ENCODE measurements at places on chromosomes 1 and 21.

DNA sequence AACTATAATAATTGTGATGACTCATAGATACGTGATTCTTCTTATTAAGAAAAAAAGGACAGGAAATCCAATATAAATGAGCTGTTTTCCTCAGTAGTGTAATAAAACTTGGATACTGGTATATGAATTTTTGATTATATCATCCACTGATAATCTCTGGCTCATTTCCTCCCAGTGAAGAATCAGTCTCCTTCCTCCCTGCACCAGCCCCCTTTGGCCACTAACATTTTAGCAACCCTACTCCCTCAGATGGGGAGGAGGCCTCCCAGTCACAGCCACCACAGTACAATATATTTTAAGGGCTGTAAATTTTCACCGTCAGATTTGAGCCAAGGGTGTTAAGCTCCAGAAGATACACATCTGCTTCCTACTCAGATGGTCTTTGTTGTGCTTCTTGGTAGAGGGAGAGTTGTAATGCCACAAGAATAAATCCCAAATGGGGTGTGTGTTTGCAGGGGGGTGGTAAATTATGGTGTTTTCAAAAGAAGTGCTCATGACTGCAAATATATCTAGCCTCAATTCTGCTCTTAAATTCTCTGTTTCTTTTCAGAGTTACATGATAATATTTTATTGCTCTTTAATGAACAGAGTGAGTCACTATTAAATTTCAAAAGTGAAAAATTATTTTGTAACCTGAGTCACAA, 153.5 kb downstream of the HLX start:
- H3K36me3 ChIP-seq: no peaks in the 10 kb centered on the region
- peak overlapping the region; percentile 25 for H3K27ac ChIP-seq
- peak; percentile 37 for DNase-seq
- no peaks in the 10 kb centered on the region for H3K27me3 ChIP-seq
- H3K4me3 ChIP-seq: no peak overlapping the region

GRCh38 chr1:79161077-79161476, 154.5 kb upstream of the ADGRL4 start:
- H3K4me1 ChIP-seq: peaks cover 15% of the 10 kb centered on the region
- H3K36me3 ChIP-seq: no peaks in the 10 kb centered on the region
- no peak overlapping the region for H3K4me3 ChIP-seq
- DNase-seq: peak; percentile 56

GRCh38 chr1:178122283-178122682, 28.4 kb downstream of the RASAL2 start:
- H3K27ac ChIP-seq: peak overlapping the region; percentile 12
- H3K36me3 ChIP-seq: no peaks in the 10 kb centered on the region
- DNase-seq: peak; percentile 42
- peaks cover 48% of the 10 kb centered on the region for H3K4me1 ChIP-seq
- peak overlapping the region; percentile 9 for H3K4me3 ChIP-seq
- no peaks in the 10 kb centered on the region for H3K27me3 ChIP-seq

- no peaks in the 10 kb centered on the region for H3K36me3 ChIP-seq
- no peak overlapping the region for H3K27ac ChIP-seq
- H3K27me3 ChIP-seq: peaks cover 3% of the 10 kb centered on the region
- no peaks in the 10 kb centered on the region for H3K4me1 ChIP-seq
- no peak for DNase-seq
- no peak overlapping the region for H3K4me3 ChIP-seq
Measured at GRCh38 chr1:177133977-177134538, 30.5 kb downstream of the ASTN1 start.

DNA sequence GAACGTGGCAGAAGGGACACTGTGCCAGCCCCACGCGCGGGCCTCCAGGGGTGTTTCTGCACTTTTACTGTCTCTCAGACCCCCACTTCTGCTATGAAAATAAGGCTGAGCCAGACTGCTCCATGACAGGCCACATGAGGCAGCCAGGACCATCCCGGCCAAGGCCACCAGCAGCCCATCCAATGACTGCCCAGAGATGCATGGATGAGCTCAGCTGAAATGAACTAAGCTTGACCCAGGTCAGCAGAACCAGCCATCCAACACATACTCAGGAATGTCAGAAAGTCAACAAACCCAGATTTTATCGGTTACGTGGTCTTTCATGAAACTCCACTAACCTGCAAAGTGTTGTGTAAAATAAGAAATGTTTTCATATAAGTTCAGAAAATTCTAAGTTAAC, 51.2 kb downstream of the CCDC185 start:
- H3K27ac ChIP-seq: no peak overlapping the region
- H3K36me3 ChIP-seq: no peaks in the 10 kb centered on the region
- no peaks in the 10 kb centered on the region for H3K4me1 ChIP-seq
- DNase-seq: no peak
- H3K4me3 ChIP-seq: no peak overlapping the region

GRCh38 chr1:19274636-19275035, 13.9 kb downstream of the AKR7A3 start:
- no peaks in the 10 kb centered on the region for H3K27me3 ChIP-seq
- H3K4me3 ChIP-seq: no peak overlapping the region
- no peak for DNase-seq
- no peaks in the 10 kb centered on the region for H3K36me3 ChIP-seq
- no peak overlapping the region for H3K27ac ChIP-seq

DNA sequence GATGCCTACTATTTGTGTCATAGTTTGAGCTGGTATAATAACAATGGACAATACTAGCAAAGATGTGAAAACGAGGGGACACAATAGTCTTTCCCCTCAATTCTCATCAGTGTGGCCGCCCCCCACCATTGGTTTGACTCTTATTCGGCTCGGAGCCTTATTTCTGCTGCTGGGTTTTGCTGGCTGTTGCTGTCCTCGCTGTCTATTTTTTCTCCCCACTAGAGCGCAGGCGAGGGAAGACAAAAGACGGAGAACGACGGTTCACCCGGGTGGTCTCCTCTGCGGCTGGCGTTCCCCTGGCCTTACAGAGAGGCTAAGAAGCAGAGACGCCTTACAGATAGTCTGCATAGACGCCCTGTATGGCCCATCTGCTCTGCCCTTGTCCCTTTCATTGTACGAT, 19.4 kb downstream of the CLIC6 start:
- peak; percentile 54 for DNase-seq
- H3K36me3 ChIP-seq: no peaks in the 10 kb centered on the region
- no peak overlapping the region for H3K4me3 ChIP-seq
- no peaks in the 10 kb centered on the region for H3K4me1 ChIP-seq

DNA sequence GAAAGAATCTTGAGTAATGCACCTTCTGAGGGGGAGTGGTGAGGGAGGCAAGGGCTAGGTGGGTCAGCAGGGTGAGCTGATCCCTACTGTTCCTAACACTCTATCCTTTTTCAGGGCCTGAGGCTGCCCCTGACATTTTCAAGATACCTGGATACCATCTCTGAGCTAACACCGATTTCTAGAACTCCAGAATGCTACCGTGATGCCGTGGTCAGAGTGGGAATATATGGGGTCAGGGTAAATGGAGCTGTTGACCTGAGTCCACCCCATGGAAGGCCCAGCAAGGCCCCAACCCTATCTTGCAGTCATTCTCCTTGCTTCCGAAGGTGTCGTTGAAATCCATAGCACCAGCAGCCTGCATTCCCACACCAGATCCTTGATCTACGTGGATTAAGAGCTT, 18.0 kb upstream of the PTPRF start:
- no peaks in the 10 kb centered on the region for H3K4me1 ChIP-seq
- DNase-seq: no peak
- no peaks in the 10 kb centered on the region for H3K36me3 ChIP-seq

DNA sequence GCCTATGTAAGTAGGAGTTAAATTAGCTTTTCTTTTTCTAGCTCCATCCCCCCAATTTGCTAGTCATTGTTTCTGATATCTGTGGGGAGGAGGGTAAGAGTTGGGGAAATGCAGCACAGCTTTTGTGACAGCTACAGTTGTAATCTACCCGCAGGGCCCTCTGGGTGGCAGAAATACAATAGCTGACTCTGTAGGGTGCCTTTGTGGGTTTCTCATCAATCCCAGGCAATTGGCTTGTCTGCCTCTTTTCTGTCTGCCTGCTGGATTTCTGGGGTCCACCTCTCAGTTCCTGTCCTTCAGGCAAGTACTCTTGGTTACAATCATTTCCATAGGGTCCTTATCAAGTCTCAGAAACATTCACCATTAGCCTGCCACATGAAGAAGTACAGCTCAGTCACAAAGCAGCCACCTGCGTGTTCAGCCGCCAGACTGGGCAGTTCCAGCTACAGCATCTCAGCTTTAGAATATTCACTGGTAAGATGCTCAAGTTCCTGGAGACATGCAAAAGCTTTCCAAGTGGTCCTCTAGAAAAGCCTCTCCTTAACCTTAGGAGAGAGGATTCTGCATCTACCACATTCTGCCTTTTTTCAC, 19.2 kb upstream of the SLC44A5 start:
- no peak for DNase-seq
- H3K4me1 ChIP-seq: no peaks in the 10 kb centered on the region
- H3K27me3 ChIP-seq: 0 out of 2 replicates have a peak, but pooled peaks cover 4% of the 10 kb centered on the region
- H3K4me3 ChIP-seq: no peak overlapping the region

GRCh38 chr1:208126108-208126507, 118.1 kb downstream of the PLXNA2 start:
- no peak overlapping the region for H3K27ac ChIP-seq
- H3K27me3 ChIP-seq: no peaks in the 10 kb centered on the region
- H3K4me3 ChIP-seq: no peak overlapping the region
- no peaks in the 10 kb centered on the region for H3K36me3 ChIP-seq

GRCh38 chr1:5720936-5721335, 271.3 kb downstream of the NPHP4 start:
- no peaks in the 10 kb centered on the region for H3K4me1 ChIP-seq
- no peaks in the 10 kb centered on the region for H3K27me3 ChIP-seq
- H3K36me3 ChIP-seq: no peaks in the 10 kb centered on the region
- no peak for DNase-seq
- H3K4me3 ChIP-seq: no peak overlapping the region

- peaks cover 8% of the 10 kb centered on the region for H3K4me1 ChIP-seq
- H3K4me3 ChIP-seq: no peak overlapping the region
- no peak overlapping the region for H3K27ac ChIP-seq
- no peaks in the 10 kb centered on the region for H3K27me3 ChIP-seq
Measured at GRCh38 chr1:232978815-232979214, 28.4 kb downstream of the NTPCR start.

DNA sequence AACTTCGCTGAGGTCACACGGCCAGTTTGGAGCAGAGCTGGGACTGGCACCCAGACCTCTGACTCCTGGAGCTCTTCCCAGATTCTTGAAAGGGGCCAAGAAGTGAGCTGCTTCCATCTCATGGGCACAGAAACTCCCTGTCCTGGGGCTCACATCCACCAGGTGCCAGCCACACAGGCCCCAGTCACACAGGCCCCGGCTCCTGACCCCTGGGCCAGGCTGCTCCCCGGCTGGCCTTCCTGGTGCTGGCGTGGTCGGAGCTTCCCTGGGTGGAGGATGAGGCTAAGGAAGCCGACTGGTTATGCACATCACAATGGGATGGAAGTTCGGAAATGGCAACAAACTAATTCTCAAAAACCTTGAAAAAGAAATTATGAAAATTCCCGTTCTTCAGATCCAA, 3.0 kb upstream of the GABRD start:
- peaks cover 77% of the 10 kb centered on the region for H3K27me3 ChIP-seq
- H3K27ac ChIP-seq: no peak overlapping the region
- no peak overlapping the region for H3K4me3 ChIP-seq
- no peaks in the 10 kb centered on the region for H3K36me3 ChIP-seq
- DNase-seq: no peak

GRCh38 chr1:226712742-226713419, 26.2 kb downstream of the ITPKB start:
- no peak overlapping the region for H3K4me3 ChIP-seq
- peaks cover 10% of the 10 kb centered on the region for H3K4me1 ChIP-seq
- H3K27ac ChIP-seq: no peak overlapping the region

GRCh38 chr1:211734791-211735190, 59.4 kb upstream of the NEK2 start:
- H3K4me1 ChIP-seq: peaks cover 12% of the 10 kb centered on the region
- no peaks in the 10 kb centered on the region for H3K36me3 ChIP-seq
- H3K4me3 ChIP-seq: no peak overlapping the region

GRCh38 chr1:159936273-159936904, 9.0 kb downstream of the IGSF9 start:
- H3K27me3 ChIP-seq: no peaks in the 10 kb centered on the region
- H3K36me3 ChIP-seq: no peaks in the 10 kb centered on the region
- H3K4me1 ChIP-seq: no peaks in the 10 kb centered on the region
- peak; percentile 61 for DNase-seq
- H3K4me3 ChIP-seq: no peak overlapping the region
- no peak overlapping the region for H3K27ac ChIP-seq

DNA sequence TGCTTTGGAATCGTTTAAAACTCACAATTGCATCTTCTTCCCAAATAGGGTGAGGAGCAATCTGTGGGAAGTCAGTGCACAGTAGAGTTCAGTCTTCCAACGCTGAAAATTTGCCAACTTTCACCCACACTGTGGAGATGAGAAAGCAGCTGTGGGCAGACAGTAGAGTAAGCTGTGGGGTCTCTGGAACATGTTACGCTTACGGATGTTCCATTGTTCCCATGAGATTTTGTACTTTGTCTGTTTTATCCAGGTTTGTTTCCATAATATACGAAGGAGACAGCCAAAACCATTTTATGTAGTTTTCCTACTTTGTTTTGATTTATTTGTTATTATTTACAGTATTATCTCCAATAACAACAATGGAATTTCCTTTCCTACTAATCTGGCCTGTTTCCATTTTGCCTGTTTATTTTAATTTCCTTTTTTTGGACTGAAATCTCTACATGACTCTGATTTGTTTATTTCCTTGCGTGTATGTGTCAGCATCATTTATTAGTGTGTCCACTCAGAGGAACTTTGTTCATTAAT, 65.1 kb upstream of the RGL1 start:
- no peak overlapping the region for H3K27ac ChIP-seq
- no peak overlapping the region for H3K4me3 ChIP-seq
- H3K4me1 ChIP-seq: peaks cover 19% of the 10 kb centered on the region
- no peaks in the 10 kb centered on the region for H3K27me3 ChIP-seq
- no peaks in the 10 kb centered on the region for H3K36me3 ChIP-seq

DNA sequence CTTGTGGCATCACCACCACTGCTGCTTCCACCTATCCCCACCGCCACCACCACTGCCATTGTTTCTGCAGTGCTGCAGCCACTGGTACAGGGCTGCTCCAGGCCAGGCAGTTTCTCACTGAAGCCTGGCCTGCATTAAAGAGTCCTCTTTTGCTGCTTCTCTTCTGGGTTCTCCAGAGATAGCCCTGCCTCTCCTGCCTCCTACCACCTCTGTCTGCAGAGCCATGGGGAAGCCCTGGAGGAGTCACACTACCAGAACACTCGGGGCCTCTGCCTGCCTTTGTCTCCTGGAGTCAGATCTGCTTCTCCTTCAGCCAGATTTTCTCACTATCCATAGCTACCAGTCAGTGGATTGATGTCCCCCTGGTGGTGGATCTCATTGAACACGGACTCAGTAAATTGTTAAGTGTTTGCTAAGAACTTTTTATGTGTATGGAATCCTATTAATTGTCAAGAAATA, 37.7 kb upstream of the DDAH1 start:
- H3K36me3 ChIP-seq: peaks cover 15% of the 10 kb centered on the region
- H3K27ac ChIP-seq: peak overlapping the region; percentile 44

All from GM23248 (cell line).